Thoracic aorta endothelial cell (primary cell): ENCODE measurements at places on chromosomes 2 and 18. TPM values are rescaled to one million over a fixed set of nuclear protein-coding genes. Genes with fewer than 3 reads are reported as not detected.

TMEM247 gene
- not detected in 2 replicates for total RNA-seq

MATN3 gene
- 2.3 and 3.5 TPM in 2 replicates for total RNA-seq

ANKRD53 gene
- total RNA-seq, result 0.13 and 0.50 TPM in 2 replicates

ST6GAL2 gene
- total RNA-seq, result not detected in 2 replicates

NAT8 gene
- not detected in 2 replicates for total RNA-seq

YES1 gene
- 409 and 418 TPM in 2 replicates for total RNA-seq

FKBP1B gene
- total RNA-seq, result 11.2 and 13.4 TPM in 2 replicates

STARD6 gene
- not detected in 2 replicates for total RNA-seq

ATOH8 gene
- total RNA-seq, result 5.4 and 9.8 TPM in 2 replicates

UGT1A6 gene
- total RNA-seq, result not detected in 2 replicates

CCDC68 gene
- total RNA-seq, result 3.0 and 6.4 TPM in 2 replicates

CELF4 gene
- total RNA-seq, result not detected in 2 replicates

FSHR gene
- not detected in 2 replicates for total RNA-seq

SDC1 gene
- total RNA-seq, result 1.6 and 2.4 TPM in 2 replicates

KCNG3 gene
- total RNA-seq, result under 0.01 TPM in 1 of 2 replicates, not detected in the other

HTR2B gene
- total RNA-seq, result 0.07 and 1.9 TPM in 2 replicates

LIMS3 gene
- total RNA-seq, result 3.8 and 5.3 TPM in 2 replicates

MSTN gene
- total RNA-seq, result under 0.01 and 0.07 TPM in 2 replicates

ACTG2 gene
- total RNA-seq, result not detected in 2 replicates

SALL3 gene
- total RNA-seq, result 1.1 TPM in 1 of 2 replicates, not detected in the other

SLC5A7 gene
- total RNA-seq, result not detected in 2 replicates

AP1S3 gene
- total RNA-seq, result 3.7 and 7.3 TPM in 2 replicates

TTN gene
- total RNA-seq, result 1.9 and 3.2 TPM in 2 replicates

KRCC1 gene
- total RNA-seq, result 17.2 and 20.0 TPM in 2 replicates

CAPN14 gene
- under 0.01 and 0.14 TPM in 2 replicates for total RNA-seq

RAX gene
- total RNA-seq, result not detected in 2 replicates

FAP gene
- 0.53 and 5.9 TPM in 2 replicates for total RNA-seq

SRD5A2 gene
- total RNA-seq, result under 0.01 TPM in 1 of 2 replicates, not detected in the other

MAP2 gene
- total RNA-seq, result 24.5 and 46.1 TPM in 2 replicates

MXD1 gene
- 6.1 and 7.2 TPM in 2 replicates for total RNA-seq

DOK6 gene
- not detected in 2 replicates for total RNA-seq

CYP27A1 gene
- total RNA-seq, result 4.1 and 6.4 TPM in 2 replicates

COBLL1 gene
- total RNA-seq, result 30.2 and 56.1 TPM in 2 replicates

IL18RAP gene
- 0.07 TPM in 1 of 2 replicates, not detected in the other for total RNA-seq

ARHGAP15 gene
- total RNA-seq, result not detected in 2 replicates

PDK1 gene
- 18.5 and 19.9 TPM in 2 replicates for total RNA-seq

CNGA3 gene
- under 0.01 TPM in 1 of 2 replicates, not detected in the other for total RNA-seq

QPCT gene
- 15.2 and 43.1 TPM in 2 replicates for total RNA-seq

TFCP2L1 gene
- not detected in 2 replicates for total RNA-seq

RUFY4 gene
- total RNA-seq, result not detected in 2 replicates

FAM228A gene
- total RNA-seq, result 0.14 TPM in 1 of 2 replicates, not detected in the other

LYG2 gene
- not detected in 2 replicates for total RNA-seq

NTSR2 gene
- total RNA-seq, result not detected in 2 replicates

DNER gene
- total RNA-seq, result 0.07 and 0.13 TPM in 2 replicates

ZNF2 gene
- total RNA-seq, result 5.1 and 5.6 TPM in 2 replicates

FSIP2 gene
- 0.27 and 0.43 TPM in 2 replicates for total RNA-seq

KCNK3 gene
- total RNA-seq, result not detected in 2 replicates

ZAP70 gene
- total RNA-seq, result under 0.01 TPM in 1 of 2 replicates, not detected in the other

ITGA4 gene
- total RNA-seq, result 3.7 and 4.0 TPM in 2 replicates

RHOB gene
- 522 and 664 TPM in 2 replicates for total RNA-seq

RAMP1 gene
- total RNA-seq, result not detected in 2 replicates
